Stomach (tissue), 19 donors: ENCODE measurements at places on chromosomes 1 and 21.
A peak's percentile ranks its signal among the peaks of the same experiment; 100 is the strongest.

- H3K36me3 ChIP-seq: no peaks in the 10 kb centered on the region
- H3K27ac ChIP-seq: no peak overlapping the region
- no peak for DNase-seq
- H3K27me3 ChIP-seq: no peaks in the 10 kb centered on the region
- no peaks in the 10 kb centered on the region for H3K4me1 ChIP-seq
- H3K4me3 ChIP-seq: no peak overlapping the region
Observed at GRCh38 chr1:224852901-224853568, 76.4 kb upstream of the DNAH14 start.

GRCh38 chr1:225143001-225143400 is 213.5 kb downstream of the DNAH14 start:
- H3K4me1 ChIP-seq: no peaks in the 10 kb centered on the region
- H3K27me3 ChIP-seq: no peaks in the 10 kb centered on the region
- no peaks in the 10 kb centered on the region for H3K36me3 ChIP-seq
- no peak overlapping the region for H3K4me3 ChIP-seq

GRCh38 chr1:58922302-58923089 is 138.6 kb upstream of the JUN start:
- peaks cover 39% of the 10 kb centered on the region for H3K4me1 ChIP-seq
- H3K4me3 ChIP-seq: no peak overlapping the region
- DNase-seq: peak; percentile 81
- H3K27ac ChIP-seq: peak overlapping the region; percentile 68
- H3K27me3 ChIP-seq: no peaks in the 10 kb centered on the region

DNA sequence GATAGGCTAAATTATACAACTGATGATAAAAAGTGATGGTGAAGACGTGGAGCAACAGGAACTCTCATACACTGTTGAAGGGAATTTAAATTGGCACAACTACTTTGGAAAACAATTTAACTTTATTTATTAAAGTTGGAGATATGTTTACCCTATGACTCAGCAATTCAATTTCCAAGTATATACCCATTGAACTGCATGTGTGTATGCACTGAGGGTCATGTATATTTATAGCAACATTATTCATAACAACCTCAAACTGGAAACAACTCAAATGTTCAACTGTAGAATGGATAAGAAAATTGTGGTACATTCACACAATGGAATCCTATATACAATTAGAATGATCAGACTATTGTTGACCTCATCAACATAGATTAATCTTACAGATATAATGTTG is 16.5 kb upstream of the BCAS2 start:
- H3K27ac ChIP-seq: no peak overlapping the region
- no peaks in the 10 kb centered on the region for H3K27me3 ChIP-seq
- H3K4me3 ChIP-seq: no peak overlapping the region
- H3K4me1 ChIP-seq: no peaks in the 10 kb centered on the region
- no peak for DNase-seq

- no peak overlapping the region for H3K27ac ChIP-seq
- DNase-seq: no peak
- no peaks in the 10 kb centered on the region for H3K36me3 ChIP-seq
- no peaks in the 10 kb centered on the region for H3K4me1 ChIP-seq
Observed at GRCh38 chr1:172941471-172941870, 109.3 kb downstream of the TNFSF18 start.

GRCh38 chr1:9399510-9400424 is 107.1 kb downstream of the SPSB1 start:
- no peaks in the 10 kb centered on the region for H3K27me3 ChIP-seq
- H3K4me3 ChIP-seq: no peak overlapping the region
- peak overlapping the region; percentile 20 for H3K27ac ChIP-seq
- DNase-seq: peak; percentile 28

DNA sequence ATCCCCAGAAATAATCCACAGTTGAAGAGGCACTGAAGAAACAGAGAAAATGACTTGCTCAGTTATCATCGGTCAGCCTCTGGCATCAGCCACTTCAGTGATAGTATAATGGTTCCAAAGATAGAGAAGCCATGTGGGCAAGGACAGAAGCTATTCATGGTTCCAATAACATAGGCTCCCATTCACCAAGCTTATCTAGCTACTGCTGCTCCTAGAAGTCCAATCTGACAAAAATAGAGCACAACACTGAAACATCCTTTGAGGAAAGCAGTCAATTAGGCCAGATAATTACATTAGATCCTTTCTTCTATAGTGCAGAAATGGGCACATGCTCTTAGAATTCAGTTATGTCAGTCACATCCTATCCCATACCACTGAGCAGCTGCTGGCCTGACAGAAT is 33.5 kb upstream of the CRB1 start:
- no peaks in the 10 kb centered on the region for H3K27me3 ChIP-seq
- no peak overlapping the region for H3K27ac ChIP-seq
- no peak overlapping the region for H3K4me3 ChIP-seq
- no peaks in the 10 kb centered on the region for H3K4me1 ChIP-seq
- no peaks in the 10 kb centered on the region for H3K36me3 ChIP-seq
- DNase-seq: no peak

GRCh38 chr1:208156741-208157140 is 87.4 kb downstream of the PLXNA2 start:
- no peaks in the 10 kb centered on the region for H3K27me3 ChIP-seq
- no peak for DNase-seq
- H3K4me1 ChIP-seq: peaks cover 97% of the 10 kb centered on the region
- H3K36me3 ChIP-seq: no peaks in the 10 kb centered on the region

DNA sequence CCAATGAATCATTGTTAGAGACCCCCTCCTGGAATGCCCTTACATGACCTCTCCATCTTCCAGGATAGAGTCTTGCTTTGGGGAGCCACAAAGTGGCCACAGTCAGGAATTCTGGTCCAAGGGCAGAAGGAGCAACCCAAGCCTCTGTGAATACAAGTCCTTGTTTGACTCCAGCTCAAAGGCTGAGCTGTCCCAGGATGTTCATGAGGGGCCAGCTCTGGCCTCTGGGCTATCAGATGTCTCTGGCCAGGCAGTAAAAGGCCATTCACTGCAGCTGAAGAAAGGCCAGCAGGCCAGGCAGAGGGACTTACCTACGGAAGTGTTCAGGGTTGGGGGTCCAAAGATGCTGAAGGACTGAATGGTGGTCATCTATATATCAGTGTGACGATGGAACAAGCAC is 98.3 kb upstream of the IPO9 start:
- H3K4me1 ChIP-seq: peaks cover 17% of the 10 kb centered on the region
- H3K27ac ChIP-seq: no peak overlapping the region
- no peak for DNase-seq
- H3K4me3 ChIP-seq: no peak overlapping the region
- no peaks in the 10 kb centered on the region for H3K27me3 ChIP-seq

GRCh38 chr1:1128454-1129139 is 12.7 kb upstream of the C1orf159 start:
- no peaks in the 10 kb centered on the region for H3K36me3 ChIP-seq
- H3K4me1 ChIP-seq: peaks cover 67% of the 10 kb centered on the region
- H3K4me3 ChIP-seq: peak overlapping the region; percentile 35
- peak; percentile 70 for DNase-seq
- H3K27ac ChIP-seq: peak overlapping the region; percentile 96

GRCh38 chr1:150909585-150910180 is 16.5 kb upstream of the SETDB1 start:
- no peak for DNase-seq
- no peak overlapping the region for H3K4me3 ChIP-seq
- no peaks in the 10 kb centered on the region for H3K36me3 ChIP-seq
- no peaks in the 10 kb centered on the region for H3K27me3 ChIP-seq
- H3K27ac ChIP-seq: no peak overlapping the region
- no peaks in the 10 kb centered on the region for H3K4me1 ChIP-seq

- H3K27ac ChIP-seq: no peak overlapping the region
- H3K4me1 ChIP-seq: peaks cover 11% of the 10 kb centered on the region
- peaks cover 53% of the 10 kb centered on the region for H3K27me3 ChIP-seq
- no peak overlapping the region for H3K4me3 ChIP-seq
- no peak for DNase-seq
- no peaks in the 10 kb centered on the region for H3K36me3 ChIP-seq
Observed at GRCh38 chr1:38569932-38570656, 289.5 kb downstream of the RRAGC start.

DNA sequence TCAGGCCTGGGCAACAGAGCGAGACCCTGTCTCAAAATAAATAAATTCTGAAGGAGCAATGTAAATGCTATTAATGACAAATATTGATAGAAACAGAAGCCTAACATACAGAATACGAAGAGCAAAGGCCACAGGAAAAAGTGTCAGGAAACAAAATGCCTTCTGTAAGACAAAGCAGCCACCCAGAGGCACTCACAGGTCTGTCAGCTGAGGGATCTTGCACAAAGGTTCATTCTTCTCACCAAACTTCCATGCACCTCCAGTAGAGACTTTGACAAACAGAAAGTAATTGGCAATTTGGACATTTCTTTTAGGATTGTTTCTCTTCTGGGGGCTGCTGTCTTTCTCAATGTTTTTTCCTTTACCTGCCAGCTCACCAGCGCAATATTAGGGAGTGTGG is 1.2 kb upstream of the ALDH9A1 start:
- no peaks in the 10 kb centered on the region for H3K36me3 ChIP-seq
- H3K4me1 ChIP-seq: peaks cover 36% of the 10 kb centered on the region
- no peak for DNase-seq
- no peaks in the 10 kb centered on the region for H3K27me3 ChIP-seq
- no peak overlapping the region for H3K4me3 ChIP-seq

- no peaks in the 10 kb centered on the region for H3K36me3 ChIP-seq
- peaks cover 50% of the 10 kb centered on the region for H3K4me1 ChIP-seq
- no peak overlapping the region for H3K4me3 ChIP-seq
- H3K27me3 ChIP-seq: no peaks in the 10 kb centered on the region
- H3K27ac ChIP-seq: peak overlapping the region; percentile 33
Observed at GRCh38 chr1:203407296-203407695, 56.4 kb upstream of the FMOD start.

- H3K4me1 ChIP-seq: peaks cover 7% of the 10 kb centered on the region
- peak; percentile 79 for DNase-seq
- H3K27ac ChIP-seq: peak overlapping the region; percentile 34
- H3K36me3 ChIP-seq: no peaks in the 10 kb centered on the region
- no peak overlapping the region for H3K4me3 ChIP-seq
Observed at GRCh38 chr1:172394141-172394751, 26.2 kb upstream of the C1orf105 start.

GRCh38 chr1:222586842-222587241 is 2.9 kb downstream of the TAF1A start:
- peaks cover 25% of the 10 kb centered on the region for H3K4me1 ChIP-seq
- peaks cover 36% of the 10 kb centered on the region for H3K36me3 ChIP-seq
- DNase-seq: no peak

DNA sequence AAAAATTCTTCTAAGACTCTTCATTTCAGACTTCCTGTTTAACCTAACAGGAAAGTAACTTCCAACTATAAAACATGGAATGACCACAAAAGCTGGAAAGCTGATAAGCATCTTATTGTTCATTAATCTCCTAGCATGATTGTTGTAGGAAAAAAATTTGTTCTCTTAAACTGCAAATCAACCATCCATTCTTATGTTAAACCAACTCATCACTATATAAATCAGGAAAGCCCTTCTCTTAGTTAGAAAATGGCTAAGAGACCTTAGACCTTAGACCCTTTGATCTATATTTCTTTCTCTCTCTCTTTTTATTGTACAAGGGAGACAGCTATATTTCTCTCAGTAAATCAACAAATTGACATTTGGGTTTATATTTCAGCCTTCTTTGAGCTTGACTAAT is 101.4 kb downstream of the UBE2U start:
- H3K4me3 ChIP-seq: no peak overlapping the region
- no peaks in the 10 kb centered on the region for H3K36me3 ChIP-seq
- H3K4me1 ChIP-seq: no peaks in the 10 kb centered on the region
- DNase-seq: no peak
- H3K27me3 ChIP-seq: no peaks in the 10 kb centered on the region

DNA sequence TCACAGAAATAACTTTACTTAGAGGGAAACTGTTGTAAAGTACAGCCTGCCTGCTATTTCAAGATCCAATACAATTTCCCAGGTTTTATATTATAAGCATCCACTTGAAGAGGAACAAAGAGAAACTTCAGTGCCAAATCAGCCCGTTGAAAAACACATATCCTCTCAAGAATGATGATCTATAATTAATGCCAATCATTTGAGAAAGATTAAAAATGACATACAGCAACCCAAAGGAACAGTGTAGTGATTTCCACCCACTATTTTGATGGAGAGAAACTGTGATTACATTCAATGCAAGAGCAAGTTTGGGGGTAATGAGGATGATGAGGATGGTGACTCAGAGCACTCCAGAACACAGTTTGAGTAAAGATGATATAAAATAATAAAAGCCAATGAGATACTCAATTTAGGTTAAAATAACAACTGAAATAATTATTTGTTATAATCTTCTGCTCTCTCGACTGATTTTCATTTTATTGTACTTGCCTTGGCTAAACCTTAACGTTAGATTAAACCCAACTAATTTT is 715.5 kb downstream of the NCAM2 start:
- no peak for DNase-seq
- no peaks in the 10 kb centered on the region for H3K4me1 ChIP-seq
- no peaks in the 10 kb centered on the region for H3K27me3 ChIP-seq
- no peak overlapping the region for H3K4me3 ChIP-seq
- no peak overlapping the region for H3K27ac ChIP-seq
- H3K36me3 ChIP-seq: no peaks in the 10 kb centered on the region

DNA sequence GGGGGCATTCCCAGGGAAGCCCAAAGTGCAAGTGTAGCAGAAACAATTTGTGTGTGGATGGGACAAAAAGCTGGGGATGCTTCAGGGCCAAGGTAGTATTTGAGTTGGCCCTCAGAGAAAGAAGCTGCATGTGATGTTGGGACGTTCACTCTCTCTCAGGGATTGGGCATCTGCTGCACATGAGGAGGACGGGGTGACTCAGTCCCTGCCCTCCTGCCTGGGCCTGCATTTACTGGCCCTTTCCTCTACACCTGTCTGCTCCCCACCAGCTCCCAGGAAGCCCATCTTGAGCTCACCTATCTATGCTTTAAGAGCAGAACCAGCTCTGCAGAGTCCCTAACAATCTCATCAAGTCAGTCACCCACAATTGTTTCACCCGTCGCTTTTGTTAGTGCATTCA is 23.5 kb upstream of the MPZL1 start:
- H3K27me3 ChIP-seq: no peaks in the 10 kb centered on the region
- no peak for DNase-seq
- peaks cover 91% of the 10 kb centered on the region for H3K36me3 ChIP-seq
- H3K4me3 ChIP-seq: no peak overlapping the region
- no peak overlapping the region for H3K27ac ChIP-seq

DNA sequence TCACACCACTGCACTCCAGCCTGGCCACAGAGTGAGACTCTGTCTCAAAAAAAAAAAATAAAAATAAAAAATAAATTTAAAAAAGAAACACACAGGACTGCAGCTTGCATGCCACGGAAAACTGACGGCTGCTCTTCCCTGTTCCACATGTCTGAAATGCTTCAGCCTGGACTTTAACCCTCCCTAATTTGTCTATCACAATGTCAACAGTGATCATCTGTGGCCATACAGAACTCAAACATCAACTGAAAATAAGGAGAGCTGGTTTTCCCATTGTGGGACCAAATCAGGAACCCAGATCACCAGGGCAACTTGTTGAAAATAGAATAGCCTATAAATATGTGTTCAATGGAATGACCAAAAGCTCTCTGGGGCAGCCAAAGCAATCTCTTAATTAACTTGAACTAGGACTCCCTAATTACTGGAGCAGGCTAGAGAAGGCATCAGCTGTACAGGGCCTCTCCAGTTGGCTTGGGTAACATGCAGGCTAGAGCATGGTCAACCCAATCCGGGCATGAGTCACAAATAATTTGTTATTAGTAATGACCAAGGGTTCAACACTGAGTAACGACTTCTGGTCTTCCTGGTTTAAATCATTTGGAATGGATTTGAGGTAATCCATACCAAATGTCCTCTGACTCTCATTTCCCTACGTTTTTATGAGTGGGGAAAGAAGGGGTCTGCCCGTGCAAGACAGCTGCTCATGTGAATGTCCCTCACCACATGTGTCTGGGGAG is 62.7 kb upstream of the KAZN start:
- H3K27ac ChIP-seq: no peak overlapping the region
- no peak for DNase-seq
- H3K4me3 ChIP-seq: no peak overlapping the region
- H3K27me3 ChIP-seq: no peaks in the 10 kb centered on the region
